ENCODE measurements at places on chromosomes 2 and 18.

DNA sequence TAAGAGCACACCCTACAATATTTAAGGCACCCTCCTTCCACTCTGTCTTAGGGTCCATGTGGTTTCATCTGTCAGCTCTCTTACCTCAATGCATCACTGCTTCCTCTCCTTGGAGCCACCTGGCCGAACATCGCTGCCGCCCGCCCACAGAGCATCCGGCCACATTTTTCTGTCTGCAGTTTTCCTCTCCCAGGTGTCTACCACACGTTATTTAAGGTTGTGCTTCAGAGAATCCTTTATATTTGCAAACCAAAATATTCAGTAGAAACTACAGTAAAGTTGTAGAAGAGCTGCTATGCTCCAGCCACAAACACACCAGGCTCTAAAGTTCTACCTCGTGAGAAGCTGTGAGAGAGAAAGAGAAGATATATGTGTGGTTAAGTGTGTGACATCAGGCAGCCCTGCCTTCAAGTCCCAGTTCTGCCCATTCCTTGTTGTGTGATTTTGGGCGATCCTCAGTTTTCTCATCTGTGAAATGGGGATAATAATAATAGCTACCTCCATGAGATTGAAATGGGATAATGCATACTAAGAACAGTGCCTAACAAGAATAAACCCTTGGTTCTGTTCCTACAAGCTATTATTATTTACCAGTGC is 4.9 kb upstream of the STK17B start:
- H3K4me1 ChIP-seq, result peaks cover 7% of the 10 kb centered on the region
- H3K27ac ChIP-seq, result no peak overlapping the region
- no peaks in the 10 kb centered on the region for H3K36me3 ChIP-seq
- H3K4me3 ChIP-seq, result no peak overlapping the region

GRCh38 chr2:231597014-231597611 is 4.4 kb downstream of the TEX44 start:
- H3K4me1 ChIP-seq, result peaks cover 7% of the 10 kb centered on the region
- peak overlapping the region; percentile 40 for H3K4me3 ChIP-seq
- H3K27me3 ChIP-seq, result no peaks in the 10 kb centered on the region
- H3K27ac ChIP-seq, result peak overlapping the region; percentile 55

GRCh38 chr18:12011199-12011956 is 30.1 kb downstream of the IMPA2 start:
- no peak for DNase-seq
- H3K4me3 ChIP-seq, result no peak overlapping the region
- peaks cover 6% of the 10 kb centered on the region for H3K36me3 ChIP-seq
- H3K27me3 ChIP-seq, result no peaks in the 10 kb centered on the region
- no peak overlapping the region for H3K27ac ChIP-seq

DNA sequence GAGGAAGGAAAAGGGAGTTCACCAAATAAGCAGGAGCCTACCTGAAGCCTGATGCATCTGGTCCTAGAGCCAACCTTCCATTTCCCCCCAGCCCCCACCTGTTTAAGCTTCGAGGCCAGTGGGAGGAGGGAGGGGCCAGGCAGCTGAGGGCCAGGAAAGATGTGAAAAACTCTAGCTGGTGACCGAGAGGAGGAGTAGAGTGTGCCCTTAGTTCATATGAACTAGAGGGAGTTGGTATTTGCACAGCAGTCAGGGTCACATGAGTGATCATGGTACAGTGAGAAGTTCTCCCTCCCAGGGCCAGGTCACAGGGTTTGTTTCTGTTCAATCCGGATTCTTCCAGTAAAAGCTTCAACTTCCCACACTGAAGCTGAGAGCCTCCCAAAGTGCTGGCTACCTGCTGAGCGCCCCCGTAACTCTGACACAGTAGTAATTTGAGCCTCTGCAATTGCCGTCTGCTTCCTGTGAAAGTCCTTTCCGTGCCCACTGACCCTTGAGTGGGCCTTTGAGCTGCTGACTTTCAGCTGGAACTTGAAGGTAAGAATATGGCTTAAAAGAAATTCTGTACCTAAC is at the start of gene SULT1C2:
TSS of gene SULT1C2 (plus strand) at position 362 of the 573 bp plus-strand sequence. CDS start 4,773 bp downstream, outside the sequence.
- no peak within 1 kb of the TSS for H3K27ac ChIP-seq
- no peaks in the 10 kb centered on the region for H3K36me3 ChIP-seq
- no peaks in the 10 kb centered on the region for H3K27me3 ChIP-seq
- no peak for DNase-seq
- H3K4me3 ChIP-seq, result no peak within 1 kb of the TSS
- H3K4me1 ChIP-seq, result no peaks in the 10 kb centered on the region

- no peak overlapping the region for H3K27ac ChIP-seq
- no peaks in the 10 kb centered on the region for H3K36me3 ChIP-seq
- no peaks in the 10 kb centered on the region for H3K4me1 ChIP-seq
- DNase-seq, result no peak
Measured at GRCh38 chr2:38176619-38177021, 100.7 kb upstream of the CYP1B1 start.

GRCh38 chr2:225824748-225825449 is 425.4 kb downstream of the NYAP2 start:
- H3K36me3 ChIP-seq, result no peaks in the 10 kb centered on the region
- no peak overlapping the region for H3K27ac ChIP-seq
- peaks cover 6% of the 10 kb centered on the region for H3K4me1 ChIP-seq
- DNase-seq, result no peak
- H3K4me3 ChIP-seq, result no peak overlapping the region

DNA sequence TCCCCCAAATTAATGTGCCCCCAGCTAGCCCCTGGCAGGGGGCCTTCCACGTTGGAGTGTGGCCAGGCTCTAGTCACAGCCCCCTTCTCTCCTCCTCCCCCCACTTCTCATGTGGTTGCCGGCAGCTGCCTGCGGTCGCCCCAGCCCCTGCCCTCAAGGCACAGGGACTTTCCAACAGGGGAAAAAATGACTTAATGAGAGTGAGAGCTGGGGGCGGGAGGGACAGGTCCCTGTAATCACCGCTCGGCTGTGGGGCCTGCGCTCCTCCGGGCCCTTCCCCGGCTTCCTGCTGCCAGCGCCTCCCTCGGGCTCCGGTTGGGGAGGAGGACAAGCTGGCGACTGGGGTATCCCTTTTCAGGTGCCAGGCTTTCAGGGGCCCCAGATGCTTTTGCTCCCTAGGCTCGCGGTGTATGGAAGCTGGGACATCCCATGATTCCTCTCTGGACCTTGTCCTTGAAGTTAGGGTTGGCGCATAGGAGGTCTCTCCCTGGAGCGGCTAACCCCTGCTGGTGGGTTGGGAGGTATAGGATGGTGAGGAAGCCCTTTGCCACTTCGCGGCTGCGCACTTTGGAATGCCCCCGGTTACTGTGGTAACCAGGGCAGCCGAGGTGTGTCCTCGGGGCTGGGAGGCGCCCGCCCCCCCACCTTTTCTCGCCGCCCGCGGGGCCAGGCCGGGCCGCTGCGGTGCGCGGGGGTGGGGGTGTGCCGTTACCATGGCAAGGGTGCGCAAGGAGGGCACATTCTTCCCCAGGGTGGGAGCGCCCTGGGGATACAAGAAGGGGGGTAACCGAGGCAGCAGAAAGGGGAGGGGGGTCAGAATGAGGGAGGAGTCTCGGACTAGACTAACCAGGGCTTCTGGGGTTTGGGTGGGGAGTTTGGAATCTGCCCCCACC is 16.1 kb downstream of the WNT10A start:
- peaks cover 37% of the 10 kb centered on the region for H3K4me1 ChIP-seq
- peak overlapping the region; percentile 27 for H3K4me3 ChIP-seq
- no peak for DNase-seq
- no peak overlapping the region for H3K27ac ChIP-seq
- H3K27me3 ChIP-seq, result peaks cover 28% of the 10 kb centered on the region
- H3K36me3 ChIP-seq, result no peaks in the 10 kb centered on the region

DNA sequence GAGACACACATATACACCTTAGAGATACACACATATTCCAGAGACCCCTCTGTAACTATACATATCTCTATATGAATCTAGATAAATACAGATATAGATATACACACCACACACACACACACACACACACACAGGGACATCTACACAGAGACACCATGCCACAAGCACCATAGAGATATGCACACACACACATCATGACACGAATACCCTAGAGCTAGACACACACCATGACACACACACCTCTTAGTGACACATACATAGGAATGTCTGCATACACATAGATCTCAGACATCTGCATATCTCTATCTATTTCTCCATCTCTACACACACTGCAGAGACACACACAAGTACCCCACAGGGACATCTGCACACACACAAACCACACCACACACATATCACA is 270.0 kb downstream of the CYRIA start:
- H3K36me3 ChIP-seq, result no peaks in the 10 kb centered on the region
- H3K4me1 ChIP-seq, result no peaks in the 10 kb centered on the region
- H3K27ac ChIP-seq, result no peak overlapping the region

DNA sequence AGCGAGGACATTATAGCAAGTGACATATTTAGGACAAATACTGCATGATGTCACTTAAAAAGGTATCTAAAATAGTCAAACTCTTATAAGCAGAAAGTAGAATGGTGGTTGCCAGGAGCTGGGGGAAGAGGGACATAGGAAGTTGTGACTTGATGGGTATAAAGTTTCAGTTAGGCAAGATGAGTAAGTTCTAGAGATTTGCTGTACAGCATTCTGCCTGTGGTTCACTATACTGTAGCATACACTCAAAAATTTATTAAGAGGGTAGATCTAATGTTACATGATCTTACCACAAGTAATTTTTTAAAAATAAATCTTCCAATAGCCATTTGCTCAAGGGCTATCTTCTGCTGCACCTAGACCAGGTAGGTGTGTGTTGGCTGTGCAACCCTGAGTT is 78.1 kb upstream of the NPAS2 start:
- no peak for DNase-seq
- no peak overlapping the region for H3K27ac ChIP-seq
- no peaks in the 10 kb centered on the region for H3K36me3 ChIP-seq
- H3K4me1 ChIP-seq, result peaks cover 17% of the 10 kb centered on the region

DNA sequence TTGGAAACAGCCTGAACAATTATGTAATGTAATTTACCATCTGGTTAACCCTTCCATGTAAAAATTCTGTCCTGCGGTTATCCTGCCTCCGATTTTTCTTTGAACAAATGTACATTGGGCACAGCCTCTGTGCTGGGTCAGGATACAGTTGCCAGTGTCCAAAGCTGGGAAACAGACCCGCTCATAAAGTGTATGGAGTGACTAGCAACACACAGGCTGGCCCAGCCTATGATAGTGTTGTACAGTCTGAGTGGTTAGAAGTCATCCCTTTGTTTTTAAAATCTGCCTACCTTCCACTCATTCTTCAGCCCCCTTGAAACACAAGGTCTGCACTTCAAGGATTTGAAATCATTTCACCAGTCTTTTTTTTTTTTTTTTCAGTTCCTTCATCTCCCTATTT is 50.1 kb downstream of the FEZ2 start:
- DNase-seq, result no peak
- H3K27ac ChIP-seq, result peak overlapping the region; percentile 14
- no peaks in the 10 kb centered on the region for H3K4me1 ChIP-seq

DNA sequence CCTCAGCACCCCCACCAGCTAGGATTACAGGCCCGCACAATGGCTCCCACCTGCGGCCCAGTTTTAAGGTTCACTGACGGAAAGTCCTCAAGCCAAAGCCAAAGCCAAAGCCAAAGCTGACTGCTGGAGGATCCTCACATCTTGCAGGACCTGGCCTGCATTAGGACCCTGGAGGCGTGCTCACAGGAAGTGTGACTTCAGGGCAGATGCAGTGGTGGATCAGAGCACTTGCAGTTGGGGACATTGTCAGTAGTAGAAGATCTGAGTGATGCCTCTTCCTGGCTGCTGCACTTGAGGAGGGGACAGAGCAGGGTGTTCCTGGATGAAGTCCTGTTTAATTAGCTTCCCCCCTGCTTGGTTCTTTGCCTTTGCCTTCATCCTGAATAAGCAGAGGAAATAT is 69.0 kb upstream of the ALPP start:
- H3K27me3 ChIP-seq, result no peaks in the 10 kb centered on the region
- DNase-seq, result no peak
- H3K4me1 ChIP-seq, result no peaks in the 10 kb centered on the region
- H3K4me3 ChIP-seq, result no peak overlapping the region

DNA sequence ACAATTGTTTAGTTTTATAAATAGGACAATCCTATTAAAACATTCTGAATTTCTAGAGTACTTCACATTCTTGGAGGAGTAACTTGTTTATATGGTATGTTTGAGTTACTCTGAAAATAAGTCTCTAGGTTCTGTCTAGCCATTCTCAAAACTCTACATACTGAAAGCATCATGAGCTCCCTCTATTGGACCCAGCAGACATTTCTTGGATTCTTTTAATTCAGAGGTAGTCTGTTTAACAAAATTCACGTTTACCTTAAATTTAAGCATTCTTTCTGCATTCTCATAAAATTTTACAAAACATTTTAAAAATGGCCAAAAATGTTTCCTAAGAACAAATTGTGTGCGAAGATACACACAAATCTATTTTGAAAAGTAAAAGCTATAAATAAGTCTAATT is 15.3 kb downstream of the SP9 start:
- H3K36me3 ChIP-seq, result peaks cover 13% of the 10 kb centered on the region
- H3K27ac ChIP-seq, result no peak overlapping the region
- H3K4me1 ChIP-seq, result no peaks in the 10 kb centered on the region

GRCh38 chr2:238869293-238870124 is 21.6 kb downstream of the TWIST2 start:
- peak overlapping the region; percentile 6 for H3K27ac ChIP-seq
- H3K27me3 ChIP-seq, result no peaks in the 10 kb centered on the region
- H3K4me3 ChIP-seq, result no peak overlapping the region

DNA sequence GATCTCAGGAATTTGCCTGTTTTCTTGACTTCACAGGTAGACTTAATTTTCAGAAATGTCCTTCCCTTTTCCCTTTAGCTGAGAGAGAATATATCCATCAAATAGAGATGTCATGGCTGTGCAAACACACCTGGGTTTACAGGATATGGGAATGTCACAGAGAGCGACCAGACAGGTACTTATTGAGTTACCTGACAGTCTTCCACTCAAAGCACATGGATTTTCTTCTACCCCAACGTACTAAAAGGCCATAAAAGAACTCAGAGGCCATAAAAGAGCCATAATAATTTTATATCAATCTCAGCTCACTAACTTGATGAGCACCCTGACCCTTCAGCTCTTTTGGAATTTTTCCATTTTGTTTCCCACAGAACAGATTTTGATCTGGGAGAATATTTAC is 5.3 kb upstream of the DTNA start:
- no peaks in the 10 kb centered on the region for H3K27me3 ChIP-seq
- H3K36me3 ChIP-seq, result no peaks in the 10 kb centered on the region
- H3K27ac ChIP-seq, result no peak overlapping the region
- H3K4me3 ChIP-seq, result no peak overlapping the region
- DNase-seq, result no peak

- peaks cover 5% of the 10 kb centered on the region for H3K4me1 ChIP-seq
- no peaks in the 10 kb centered on the region for H3K36me3 ChIP-seq
- DNase-seq, result no peak
- H3K27me3 ChIP-seq, result no peaks in the 10 kb centered on the region
- H3K27ac ChIP-seq, result no peak overlapping the region
Measured at GRCh38 chr2:67083951-67084350, 313.2 kb upstream of the ETAA1 start.
